Calu3 (cell line): ENCODE measurements at places on chromosomes 16 and 17. TPM values are rescaled to one million over a fixed set of nuclear protein-coding genes. Genes with fewer than 3 reads are reported as not detected.

GRCh38 chr17:40485851-40486521 lies 15.4 kb downstream of the TNS4 start:
- peaks cover 42% of the 10 kb centered on the region for H3K4me1 ChIP-seq
- peak overlapping the region; percentile 0 for H3K4me3 ChIP-seq
- DNase-seq, result peak; percentile 94
- peaks cover 76% of the 10 kb centered on the region for H3K27me3 ChIP-seq
- H3K27ac ChIP-seq, result peak overlapping the region; percentile 1

GRCh38 chr16:86304868-86305267 lies 205.5 kb upstream of the FOXF1 start:
- no peaks in the 10 kb centered on the region for H3K4me1 ChIP-seq
- no peak overlapping the region for H3K27ac ChIP-seq
- no peak for DNase-seq
- no peak overlapping the region for H3K4me3 ChIP-seq
- no peaks in the 10 kb centered on the region for H3K36me3 ChIP-seq
- peaks cover 100% of the 10 kb centered on the region for H3K27me3 ChIP-seq

DNA sequence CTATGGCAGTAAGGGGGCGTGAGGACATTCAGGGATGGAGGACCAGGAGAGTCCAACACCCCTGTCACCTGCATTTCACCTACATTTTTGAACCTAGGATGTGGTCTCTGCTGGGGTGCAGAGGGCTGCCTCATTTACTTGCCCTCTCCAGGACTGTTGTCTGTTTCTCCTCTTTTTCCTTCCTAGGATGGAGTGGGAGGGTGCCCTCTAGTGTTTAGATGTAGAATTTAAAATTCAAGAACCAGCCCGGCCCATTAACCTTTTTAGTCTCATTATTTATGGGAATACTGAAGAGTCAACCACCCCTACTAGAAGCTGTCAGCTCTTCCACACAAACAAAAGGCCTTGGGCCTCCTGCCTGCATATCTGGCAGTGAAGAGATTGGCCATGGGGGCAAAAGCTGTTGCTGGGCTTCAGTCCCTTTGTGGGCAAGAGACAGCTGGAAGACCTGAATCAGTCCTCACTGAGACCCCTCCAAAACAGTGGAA lies 2.5 kb upstream of the STARD3 start:
- H3K27me3 ChIP-seq, result peaks cover 29% of the 10 kb centered on the region
- H3K4me3 ChIP-seq, result no peak overlapping the region
- peaks cover 54% of the 10 kb centered on the region for H3K4me1 ChIP-seq
- H3K36me3 ChIP-seq, result peaks cover 34% of the 10 kb centered on the region

- H3K36me3 ChIP-seq, result no peaks in the 10 kb centered on the region
- peaks cover 38% of the 10 kb centered on the region for H3K27me3 ChIP-seq
- no peak overlapping the region for H3K27ac ChIP-seq
- peaks cover 24% of the 10 kb centered on the region for H3K4me1 ChIP-seq
- DNase-seq, result peak; percentile 99
Measured at GRCh38 chr17:38663125-38663751, 11.5 kb downstream of the EPOP start.

- no peaks in the 10 kb centered on the region for H3K27me3 ChIP-seq
- peaks cover 18% of the 10 kb centered on the region for H3K36me3 ChIP-seq
- DNase-seq, result no peak
- no peak overlapping the region for H3K27ac ChIP-seq
Measured at GRCh38 chr17:62617894-62618472, 9.5 kb upstream of the MRC2 start.

DNA sequence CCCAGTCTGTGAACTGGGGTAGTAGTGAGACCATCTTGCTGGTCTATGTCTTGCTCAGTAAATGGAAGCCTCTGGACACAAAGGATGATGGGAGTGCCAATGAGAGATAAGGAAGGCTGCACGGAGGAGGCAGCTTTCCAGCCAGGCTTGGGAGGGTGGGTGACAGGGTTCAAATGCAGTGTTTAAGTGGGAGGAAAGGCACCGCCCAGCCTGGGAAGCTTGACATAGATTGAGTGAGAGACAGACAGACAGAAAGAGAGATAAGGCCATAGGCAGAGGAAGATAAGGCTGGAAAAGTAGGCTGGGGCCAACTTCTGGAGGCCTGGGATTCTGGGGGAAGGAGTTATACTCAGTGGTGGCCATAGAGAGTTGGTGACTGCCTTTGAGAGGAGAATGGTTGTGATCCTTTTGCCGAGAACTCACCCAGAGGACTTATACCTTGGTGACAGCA lies 7.2 kb upstream of the COL1A1 start:
- no peak overlapping the region for H3K27ac ChIP-seq
- peaks cover 27% of the 10 kb centered on the region for H3K4me1 ChIP-seq
- no peak overlapping the region for H3K4me3 ChIP-seq
- peaks cover 83% of the 10 kb centered on the region for H3K27me3 ChIP-seq
- DNase-seq, result no peak
- H3K36me3 ChIP-seq, result no peaks in the 10 kb centered on the region

Gene ITPRIPL2
- 73.1 and 86.0 TPM in 2 replicates for total RNA-seq

Gene KRT27
- not detected in 2 replicates for total RNA-seq
